ENCODE measurements at places on chromosomes 12 and 14.
A peak's percentile ranks its signal among the peaks of the same experiment; 100 is the strongest.

- no peak for DNase-seq
These were observed 5.7 kb upstream of the SLC35F4 start for GRCh38 chr14:57871459-57872080.

GRCh38 chr14:99348816-99349614 is 77.0 kb upstream of the BCL11B start:
- DNase-seq: peak; percentile 38

DNA sequence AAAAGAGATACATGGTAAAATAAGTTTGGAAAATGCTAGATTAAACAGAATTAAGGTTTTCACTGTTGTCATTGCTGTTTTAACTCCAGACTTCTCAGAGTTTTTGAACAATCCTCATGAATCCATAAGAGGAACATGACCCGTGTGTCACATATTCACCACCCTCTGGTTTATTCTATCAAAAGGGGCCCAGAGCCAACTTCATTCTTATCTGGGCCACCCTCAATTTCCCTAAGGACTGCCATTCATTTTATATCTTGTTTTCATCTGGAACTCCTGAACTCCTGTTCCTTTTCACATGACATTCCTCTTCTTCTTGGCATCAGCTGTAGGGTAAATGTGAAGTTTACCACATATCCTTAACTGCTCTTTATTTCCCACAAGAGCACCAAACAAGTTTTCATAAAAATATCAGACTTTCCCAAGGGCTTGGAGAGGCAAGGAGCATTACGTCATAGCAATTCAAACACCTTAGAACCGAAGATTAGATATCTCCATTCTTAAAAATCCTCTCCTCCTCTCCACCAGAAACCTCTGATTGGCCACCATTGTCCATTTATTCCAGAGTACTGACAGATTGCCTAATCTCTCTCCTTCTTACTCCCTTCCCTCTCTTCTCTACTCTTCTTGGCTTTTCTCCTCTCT is 225.2 kb downstream of the SEC23A start:
- DNase-seq: no peak

- DNase-seq: no peak
These were observed 106.7 kb upstream of the MIS18BP1 start for GRCh38 chr14:45359746-45360145.

GRCh38 chr12:51837286-51837685 is 11.2 kb downstream of the FIGNL2 start:
- DNase-seq: no peak

DNA sequence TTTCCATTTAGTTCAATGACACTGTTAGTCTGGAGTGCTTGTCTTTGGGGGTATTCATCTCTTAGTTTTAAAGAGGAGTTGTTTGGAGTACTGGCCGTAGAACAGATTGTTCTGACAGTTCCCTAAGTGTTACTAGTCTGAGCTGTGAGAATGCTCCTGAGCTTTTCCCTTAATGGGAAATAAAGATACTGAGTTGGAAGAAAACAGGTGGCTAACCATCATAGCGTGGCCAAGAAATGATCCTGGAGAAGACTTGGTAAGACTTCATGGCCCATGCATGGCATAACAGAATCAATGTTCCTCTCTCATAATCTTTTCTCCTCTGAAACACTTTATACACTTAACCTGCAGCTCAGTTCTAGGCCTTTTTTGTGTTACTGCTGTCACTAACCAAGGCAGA is 6.2 kb downstream of the CALM1 start:
- DNase-seq: no peak

DNA sequence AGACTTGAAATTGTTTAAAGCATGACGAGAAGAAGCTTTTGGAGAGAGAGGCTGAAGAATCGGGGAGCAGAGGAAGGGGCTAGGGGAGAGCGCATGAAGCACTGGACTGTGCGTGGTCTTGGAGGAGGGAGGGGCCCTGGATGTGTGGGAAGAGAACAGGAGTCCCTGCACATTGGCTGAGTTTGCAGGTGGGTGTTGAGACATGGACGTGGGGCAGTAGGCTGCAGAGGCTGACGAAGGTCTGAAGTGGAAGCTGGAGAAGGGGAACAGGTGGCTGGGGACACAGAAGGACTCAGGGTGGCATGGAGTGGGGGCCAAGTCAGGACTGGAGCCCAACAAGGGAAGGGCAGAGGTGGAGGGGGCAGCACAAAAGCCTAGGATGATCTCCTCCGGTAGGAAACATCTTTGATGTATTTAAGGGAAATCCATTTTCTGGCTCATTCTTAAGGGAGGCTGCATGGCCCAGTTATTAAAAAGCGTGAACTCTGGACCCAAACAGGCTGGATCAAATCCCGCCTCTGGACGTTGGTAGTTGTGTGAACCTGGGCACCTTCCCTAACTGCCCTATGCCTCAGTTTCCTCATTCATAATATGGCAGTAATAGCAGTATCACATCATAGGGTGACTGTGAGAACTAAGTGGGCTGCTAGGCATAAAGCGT is 29.0 kb downstream of the ADGRD1 start:
- peak; percentile 53 for DNase-seq

GRCh38 chr12:88393017-88393767 is 187.1 kb downstream of the KITLG start:
- no peak for DNase-seq

GRCh38 chr12:40232602-40233001 is 7.8 kb downstream of the LRRK2 start:
- DNase-seq: no peak
